Fibroblast of mammary gland (primary cell): ENCODE measurements at places on chromosomes 3 and 15.
A peak's percentile ranks its signal among the peaks of the same experiment; 100 is the strongest.

DNA sequence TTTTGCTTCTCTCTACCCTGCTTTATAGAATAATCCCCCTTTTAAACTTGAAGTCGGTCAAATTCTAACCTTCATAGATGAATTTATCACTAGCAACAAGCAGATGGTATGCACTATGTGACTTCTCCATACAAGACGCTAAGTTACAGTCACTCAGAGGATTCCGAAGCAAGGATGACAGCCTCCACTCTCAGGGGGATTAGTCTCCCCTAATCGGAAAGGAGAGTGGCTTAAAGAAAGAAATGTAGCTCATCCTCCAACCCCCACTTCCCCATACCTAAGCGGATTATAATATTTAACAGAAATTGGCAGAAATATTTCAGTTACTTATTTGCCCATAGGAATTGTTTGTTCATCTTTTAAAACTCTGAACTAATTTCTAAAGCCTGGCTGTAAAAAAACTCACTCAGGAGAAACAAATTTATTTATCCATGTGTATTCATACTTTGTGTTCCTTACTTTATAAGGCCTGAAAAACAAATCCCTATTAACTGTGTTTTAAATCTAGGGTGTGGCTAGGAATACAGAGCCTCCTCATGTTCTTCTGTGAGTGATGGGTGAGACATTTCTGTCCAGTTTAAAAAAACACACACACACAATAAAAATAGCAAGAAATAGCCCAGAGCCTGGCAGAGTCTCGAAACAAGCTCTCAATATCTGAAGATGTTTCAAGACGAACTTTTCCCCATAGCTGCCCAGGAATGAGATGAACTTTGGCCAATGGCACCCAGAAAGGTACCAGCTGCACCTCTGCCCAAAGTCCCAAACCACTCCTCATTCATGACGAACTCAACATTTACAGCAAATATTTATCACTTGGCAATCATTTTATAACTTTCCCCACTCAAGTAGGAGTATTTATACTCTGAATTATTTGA lies 18.7 kb downstream of the SIAH2 start:
- no peak for DNase-seq

DNA sequence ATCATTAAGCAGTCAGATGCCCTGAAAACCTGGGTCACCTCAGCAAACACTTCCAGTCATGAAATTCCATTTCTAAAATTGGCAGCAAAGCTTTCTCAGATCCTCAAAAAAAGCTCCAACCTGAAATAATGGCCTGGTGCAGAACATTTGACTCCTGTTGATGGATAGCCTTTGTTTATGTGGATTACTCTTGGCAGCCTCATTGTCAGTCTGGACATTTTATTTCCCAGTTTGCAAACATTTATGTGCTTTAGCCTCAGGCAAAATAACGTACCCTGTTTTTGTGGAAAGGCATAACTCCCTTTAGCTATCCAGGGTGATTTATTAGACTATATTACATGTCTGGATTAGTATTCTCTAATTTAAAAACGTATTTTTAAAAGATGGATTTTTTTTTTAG lies 53.9 kb downstream of the PXYLP1 start:
- no peak for DNase-seq

- peak; percentile 79 for DNase-seq
These were observed 23.8 kb downstream of the TICRR start for GRCh38 chr15:89599021-89599420.

- DNase-seq: peak; percentile 15
These were observed 32.0 kb downstream of the RNF168 start for GRCh38 chr3:196471551-196471950.

DNA sequence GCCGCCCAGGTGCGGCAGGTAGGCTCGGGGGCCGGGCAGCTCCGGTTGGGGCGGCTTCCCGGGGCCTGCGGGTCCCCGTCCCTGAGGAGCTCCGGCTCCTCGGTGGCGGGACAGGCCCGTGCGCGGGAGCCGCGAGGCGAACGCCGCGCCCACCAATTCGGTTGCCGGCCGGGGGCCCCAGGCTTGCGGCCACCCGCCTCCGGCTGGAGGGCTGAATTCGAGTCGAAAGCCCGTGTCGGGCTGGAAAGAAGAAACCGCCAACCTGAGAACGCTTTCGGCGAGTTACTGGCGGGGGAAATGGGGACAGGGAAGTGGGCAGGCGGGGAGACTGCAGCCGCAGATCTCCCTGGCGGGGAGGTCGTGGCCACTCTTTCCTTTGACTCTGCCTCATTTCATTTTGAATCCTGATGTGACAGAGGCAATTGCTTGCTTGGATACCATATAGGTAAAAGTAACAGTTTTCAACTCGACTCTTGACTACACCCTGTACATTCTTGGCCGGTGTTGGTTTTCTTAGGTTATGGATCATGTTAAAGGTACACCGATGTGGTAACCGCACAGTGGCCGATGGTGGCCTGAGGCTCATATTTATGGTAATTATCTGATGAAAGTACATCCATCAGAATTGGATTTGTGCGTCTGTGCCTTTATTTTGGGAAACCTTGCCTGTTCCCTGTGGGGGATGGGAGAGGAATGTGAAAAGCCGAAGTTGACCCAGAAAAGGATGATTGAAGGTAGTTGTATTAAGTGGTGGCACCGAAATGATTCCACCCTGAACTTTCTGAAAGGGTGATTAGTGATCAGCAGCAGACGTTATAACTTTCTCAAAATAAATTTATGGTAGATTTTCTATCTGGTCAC lies 1.7 kb downstream of the B3GNT5 start:
- no peak for DNase-seq

DNA sequence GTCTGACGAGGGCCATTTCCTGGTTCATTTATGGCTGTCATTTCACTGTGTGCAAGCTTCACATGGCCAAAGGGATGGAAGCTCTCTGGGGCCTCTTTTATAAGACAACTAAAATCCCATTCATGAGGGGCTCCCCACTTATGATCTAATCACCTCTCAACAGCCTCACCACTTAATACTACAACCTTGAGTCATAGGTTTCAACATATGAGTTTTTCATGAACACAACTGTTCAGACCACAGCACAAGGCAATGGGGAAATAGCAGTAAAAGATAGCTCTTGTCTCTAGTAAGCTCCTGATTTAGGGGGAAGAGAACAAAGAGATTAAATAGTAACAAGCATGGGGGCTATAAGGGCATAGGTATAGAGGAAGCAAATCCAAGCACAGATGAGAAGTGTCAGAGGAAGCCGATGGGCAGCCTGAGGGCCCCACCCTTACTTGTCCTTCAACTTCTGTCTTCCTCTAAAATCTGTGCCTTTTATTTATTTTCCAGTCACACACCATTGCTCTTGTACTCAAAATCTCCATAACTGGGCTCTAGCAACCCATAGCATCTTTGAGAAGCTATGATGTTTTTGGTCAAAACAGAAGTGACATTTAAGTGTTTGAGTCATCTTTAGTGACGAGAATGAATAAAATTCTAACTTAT lies 329.1 kb downstream of the UNC13C start:
- no peak for DNase-seq

DNA sequence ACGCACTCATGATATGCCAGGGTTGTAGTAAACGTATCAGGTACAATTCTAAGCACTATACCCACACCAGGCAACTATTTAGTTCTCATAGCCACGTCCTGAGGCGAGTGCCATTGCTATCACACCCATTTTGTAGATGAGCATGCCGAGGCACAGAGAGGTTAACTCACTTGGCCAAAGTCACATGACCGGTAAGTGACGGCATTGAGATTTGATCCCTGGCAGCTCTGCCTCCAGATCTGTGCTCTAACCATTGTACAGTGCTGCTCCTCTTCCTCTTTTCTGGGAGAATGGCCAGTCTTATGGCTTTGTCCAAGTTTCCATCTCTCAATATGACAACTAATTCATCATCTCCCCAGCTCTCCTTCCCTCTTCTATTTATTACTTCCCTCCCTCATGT lies 18.9 kb upstream of the ATP2B2 start:
- DNase-seq: no peak

DNA sequence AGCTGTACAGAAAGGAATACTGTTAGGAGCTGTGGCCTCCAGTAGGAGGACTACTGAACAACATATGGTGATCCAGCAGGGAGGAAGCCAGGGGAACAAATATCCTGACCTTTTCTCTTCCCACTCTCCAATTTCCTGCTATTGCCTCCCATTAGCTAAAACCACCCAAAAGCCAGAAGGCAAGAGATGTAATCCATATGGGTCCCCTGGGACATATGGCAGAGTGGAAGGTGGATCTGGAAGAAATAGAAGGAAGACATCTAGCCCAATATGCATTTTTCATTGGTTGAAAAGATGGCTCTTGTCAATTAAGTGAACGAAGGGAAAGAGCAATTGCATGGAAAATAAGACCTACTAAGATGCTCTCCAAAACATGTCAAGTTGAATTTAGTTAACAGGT lies 167.2 kb downstream of the CNTN3 start:
- no peak for DNase-seq

GRCh38 chr3:80087767-80088166 lies 320.0 kb upstream of the ROBO1 start:
- peak; percentile 14 for DNase-seq

DNA sequence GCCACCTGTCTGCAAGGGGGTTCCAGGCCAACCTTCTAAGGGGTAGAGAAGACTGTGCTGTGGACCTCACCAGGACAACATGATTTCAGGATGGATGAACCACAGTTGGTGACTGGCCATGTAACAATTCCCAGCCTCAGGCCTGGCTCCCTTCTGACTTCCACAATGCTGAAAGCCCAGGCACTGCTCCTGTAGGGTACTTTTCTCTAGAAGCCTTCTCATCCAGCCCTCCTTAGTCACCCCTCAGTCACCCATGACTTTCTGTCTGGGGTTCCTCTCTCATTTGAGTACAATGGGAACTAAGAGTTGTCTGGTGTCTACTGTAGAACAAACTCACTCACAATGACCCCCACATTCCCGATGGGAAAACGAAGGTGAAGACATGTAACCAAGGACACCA lies 8.6 kb downstream of the ALS2CL start:
- no peak for DNase-seq

GRCh38 chr3:14317057-14317553 lies 85.3 kb upstream of the SLC6A6 start:
- DNase-seq: no peak

DNA sequence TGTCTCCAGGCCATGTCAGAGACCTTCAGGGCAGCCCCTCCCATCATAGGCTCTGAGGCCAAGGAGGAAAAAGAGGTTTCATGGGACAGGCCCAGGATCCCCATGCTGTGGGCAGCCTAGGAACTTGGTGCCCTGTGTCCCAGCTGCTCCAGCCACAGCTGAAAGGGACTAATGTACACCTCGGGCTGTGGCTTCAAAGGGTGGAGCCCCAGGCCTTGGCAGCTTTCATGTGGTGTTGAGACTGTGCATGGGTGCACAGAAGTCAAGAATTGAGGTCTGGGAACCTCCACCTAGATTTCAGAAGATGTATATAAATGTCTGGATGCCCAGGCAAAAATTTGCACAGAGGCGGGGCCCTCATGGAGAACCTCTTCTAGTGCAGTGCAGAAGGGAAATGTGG lies 6.6 kb upstream of the SSR3 start:
- no peak for DNase-seq

DNA sequence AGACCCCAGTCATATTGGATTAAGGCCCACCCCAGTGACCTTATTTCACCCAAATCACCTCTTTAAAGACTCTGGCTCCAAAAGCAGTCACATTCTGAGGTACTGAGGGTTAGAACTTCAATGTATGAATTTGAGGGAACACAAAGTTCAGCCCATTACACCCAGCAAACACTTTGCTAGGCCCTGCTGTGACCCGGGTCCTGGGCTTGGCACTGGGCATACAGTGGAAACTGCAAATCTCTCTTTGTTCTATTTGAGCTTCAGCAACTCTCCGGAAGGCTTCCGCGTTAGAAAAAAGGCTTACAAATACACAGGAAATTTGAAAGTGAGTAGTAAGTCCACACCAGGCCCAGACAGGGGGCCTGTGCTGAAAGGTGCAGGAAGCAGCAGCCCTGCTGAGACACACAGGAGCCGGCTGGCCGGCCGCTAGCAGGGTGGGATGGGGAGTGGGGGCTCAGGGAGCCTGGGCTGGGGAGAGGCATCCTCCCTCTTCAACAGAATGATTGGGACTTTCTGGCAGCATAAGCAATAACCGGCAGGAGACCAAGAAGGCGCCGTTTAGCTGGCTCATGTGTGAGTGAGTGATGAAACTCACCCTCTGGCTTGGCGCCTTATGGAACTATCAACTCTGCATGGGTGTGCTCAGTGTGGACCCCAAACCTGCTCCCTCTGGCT lies 13.0 kb downstream of the LIPC start:
- DNase-seq: peak; percentile 34

GRCh38 chr15:69082554-69082953 lies 68.1 kb downstream of the NOX5 start:
- DNase-seq: peak; percentile 29

GRCh38 chr3:184757022-184757651 lies 45.3 kb upstream of the MAGEF1 start:
- DNase-seq: peak; percentile 95

DNA sequence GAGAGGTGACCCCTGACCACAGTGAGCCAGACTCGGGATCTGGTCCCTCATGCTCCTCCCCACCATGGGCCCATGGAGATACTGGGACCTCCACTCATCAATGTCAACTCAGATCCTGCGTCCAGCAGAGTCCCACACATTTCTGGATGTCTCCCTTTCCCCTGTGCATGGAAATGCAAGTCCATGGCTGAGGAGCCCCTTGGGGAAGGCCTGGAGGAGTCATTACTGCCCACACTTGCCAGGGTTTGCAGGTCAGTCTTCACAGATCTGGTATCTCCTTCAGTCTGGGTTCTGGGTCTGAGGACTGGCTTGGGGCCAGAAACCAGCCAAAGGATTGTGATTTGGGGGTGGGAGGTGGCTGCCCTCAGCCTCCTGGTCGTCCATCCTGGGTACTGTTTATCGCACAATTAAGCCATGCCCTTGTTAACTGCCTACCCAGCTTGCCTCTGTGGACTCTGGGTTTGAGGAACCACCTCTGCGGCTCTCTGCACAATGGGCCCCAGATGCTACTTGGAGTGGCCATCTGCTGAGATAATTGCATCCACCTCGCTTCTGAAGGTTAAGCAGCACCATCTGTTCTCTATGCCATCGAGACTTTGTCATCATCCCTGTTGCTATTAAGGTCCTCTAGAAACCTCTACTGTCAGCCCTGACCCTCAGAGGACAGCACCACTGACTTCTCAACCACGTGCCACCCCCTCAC lies 49.9 kb upstream of the KLF13 start:
- DNase-seq: no peak

- no peak for DNase-seq
These were observed 568.7 kb upstream of the BCHE start for GRCh38 chr3:166405896-166406295.

DNA sequence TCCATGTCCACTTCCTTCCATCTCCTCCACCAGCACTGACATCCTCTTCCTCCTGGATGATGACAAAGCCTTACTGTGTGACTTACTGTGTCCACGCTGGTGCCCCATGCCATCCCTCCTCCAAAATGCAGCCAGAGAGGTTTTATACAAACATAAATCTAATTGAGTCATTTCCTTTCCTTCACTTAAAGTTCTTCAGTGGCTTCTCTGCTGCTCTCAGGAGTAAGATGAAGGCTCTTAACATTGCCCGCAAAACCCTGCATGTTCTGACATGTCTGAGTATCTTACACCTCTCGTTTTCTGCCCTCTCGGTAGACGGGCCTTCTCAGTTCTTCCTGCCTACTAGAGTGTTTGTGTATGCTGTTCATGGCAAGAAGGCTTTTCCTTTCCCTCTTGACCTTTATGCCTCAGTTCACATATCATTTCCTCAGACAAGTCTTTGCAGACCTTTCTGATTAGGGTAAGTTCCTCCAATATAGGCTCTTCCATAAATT lies 175.5 kb downstream of the CFAP20DC start:
- peak; percentile 21 for DNase-seq

- DNase-seq: no peak
These were observed 83.3 kb downstream of the SNRK start for GRCh38 chr3:43369404-43370292.

GRCh38 chr15:62942428-62942827 lies 100.1 kb upstream of the TPM1 start:
- no peak for DNase-seq
